ENCODE measurements at places on chromosomes 6 and 20. TPM values are rescaled to one million over a fixed set of nuclear protein-coding genes. Genes with fewer than 3 reads are reported as not detected.
A peak's percentile ranks its signal among the peaks of the same experiment; 100 is the strongest.

Gene OR2H1
- total RNA-seq: not detected

Gene APCDD1L
- not detected for total RNA-seq

Gene PLEKHG1
- total RNA-seq: 1.5 TPM

Gene PRL
- not detected for total RNA-seq

Gene LY6G6C
- not detected for total RNA-seq

Gene C4A
- total RNA-seq: 4.3 TPM

GRCh38 chr6:125570526-125570925 is 178.9 kb upstream of the HEY2 start:
- DNase-seq: no peak

GRCh38 chr6:132265451-132266097 is 135.7 kb downstream of the MOXD1 start:
- no peak for DNase-seq

GRCh38 chr6:140806431-140806830 is 1326.3 kb upstream of the GJE1 start:
- DNase-seq: no peak

- DNase-seq: peak; percentile 30
These were observed 33.6 kb downstream of the APCDD1L start for GRCh38 chr20:58481481-58482021.

GRCh38 chr6:4172368-4172767 is 37.0 kb upstream of the ECI2 start:
- no peak for DNase-seq

DNA sequence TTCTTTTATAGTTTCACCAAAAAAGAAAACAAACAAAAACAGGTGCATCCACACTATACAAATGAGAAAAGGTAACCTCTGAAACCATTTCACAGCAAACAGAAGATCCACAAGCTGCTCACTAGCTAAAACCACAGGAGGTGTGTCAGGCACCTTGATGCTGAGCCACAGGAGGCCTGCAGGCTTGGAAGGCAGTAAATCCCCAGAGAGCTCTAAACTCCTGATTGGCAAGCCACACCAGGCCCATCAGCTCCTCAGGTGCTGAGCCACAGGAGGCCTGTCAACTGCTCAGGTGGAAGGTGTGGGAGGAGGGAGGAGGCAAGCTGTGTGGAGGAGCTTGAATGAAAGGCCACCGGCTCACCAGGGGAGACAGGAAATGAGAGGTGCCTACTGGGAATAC is 273.0 kb downstream of the PKHD1 start:
- no peak for DNase-seq

- no peak for DNase-seq
These were observed 41.2 kb downstream of the DUSP22 start for GRCh38 chr6:333379-334002.

- DNase-seq: no peak
These were observed 1.6 kb downstream of the TNFRSF6B start for GRCh38 chr20:63697868-63698545.

GRCh38 chr6:148590883-148591282 is 155.9 kb upstream of the UST start:
- DNase-seq: no peak

- DNase-seq: no peak
These were observed 172.7 kb downstream of the SCP2D1 start for GRCh38 chr20:18986146-18986830.
